ENCODE measurements at places on chromosomes 2 and 18.

DNA sequence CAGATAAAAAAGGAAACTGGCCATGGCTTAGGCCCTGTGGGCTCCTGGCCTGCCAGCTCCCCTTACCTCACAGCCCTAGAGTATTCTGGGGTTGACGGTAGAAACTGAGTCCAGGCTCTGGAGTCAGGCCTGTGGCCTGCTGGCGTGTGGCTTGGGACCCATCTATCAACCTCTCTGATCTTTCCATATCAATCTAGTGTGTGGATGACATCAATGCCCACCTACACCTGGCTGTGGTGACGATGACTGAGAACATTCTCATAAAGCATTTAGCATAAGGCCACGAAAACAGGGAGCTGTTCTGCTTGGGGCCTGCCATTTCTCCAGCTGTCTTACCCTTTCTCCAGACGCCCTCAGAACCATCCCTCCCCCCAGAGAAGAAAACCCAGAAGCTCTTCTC, 17.9 kb downstream of the PCARE start:
- DNase-seq = no peak

GRCh38 chr2:43622931-43623451, 14.1 kb upstream of the PLEKHH2 start:
- no peak for DNase-seq

GRCh38 chr2:204143216-204144014, 206.9 kb downstream of the ICOS start:
- no peak for DNase-seq

DNA sequence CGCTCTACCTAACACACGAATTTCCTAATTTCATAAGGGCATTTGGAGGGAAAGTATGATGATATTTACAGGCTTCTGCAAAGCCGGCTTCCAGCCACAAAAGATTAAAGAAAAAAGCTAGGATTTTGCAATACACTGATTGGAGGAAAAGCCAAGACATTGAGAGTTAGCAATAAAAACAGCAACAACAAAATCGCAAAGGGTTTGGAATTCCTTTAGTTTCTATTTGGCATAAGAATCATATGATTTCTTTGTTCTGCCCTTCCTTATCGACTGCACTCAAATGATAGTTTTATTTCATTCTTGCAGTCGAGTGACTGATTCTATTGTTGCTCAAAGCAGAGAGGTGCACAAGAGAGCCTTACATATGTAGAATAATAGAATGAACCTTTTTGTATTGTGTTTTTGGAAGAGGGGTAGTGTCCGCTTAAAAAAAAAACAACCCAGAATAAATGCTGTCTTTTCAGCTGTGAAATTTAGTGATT, 3.9 kb upstream of the ZNF532 start:
- no peak for DNase-seq

DNA sequence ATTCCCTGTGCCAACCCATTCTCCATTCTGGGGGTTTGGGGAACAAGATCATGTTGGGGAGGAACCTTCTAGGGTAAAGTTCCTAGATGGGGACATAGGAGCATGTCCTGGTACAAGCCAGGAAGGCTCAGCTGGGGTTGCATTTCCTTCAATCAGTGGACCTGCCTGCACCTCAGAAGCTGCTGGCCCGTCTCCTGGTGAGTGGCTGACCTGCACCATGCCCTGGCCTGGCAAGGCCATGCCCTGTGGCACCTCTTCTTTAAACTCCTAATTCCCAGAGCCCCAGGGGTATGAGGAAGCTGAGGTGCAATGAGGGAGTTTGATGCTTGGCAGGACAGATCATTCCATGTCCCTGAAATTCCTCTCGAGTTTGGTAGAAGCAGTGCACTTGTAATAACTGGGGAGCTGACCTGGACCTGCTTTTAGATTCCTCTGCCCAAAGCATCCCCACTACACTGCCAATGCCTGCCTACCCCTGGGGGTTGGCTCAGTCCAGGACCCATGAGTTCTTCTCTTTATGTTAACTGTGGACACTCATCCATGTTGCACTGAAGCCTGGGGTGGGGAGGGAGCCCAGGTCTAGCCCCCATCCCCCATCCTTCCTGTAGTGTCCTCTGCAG, 25.3 kb downstream of the MROH2A start:
- DNase-seq = no peak

DNA sequence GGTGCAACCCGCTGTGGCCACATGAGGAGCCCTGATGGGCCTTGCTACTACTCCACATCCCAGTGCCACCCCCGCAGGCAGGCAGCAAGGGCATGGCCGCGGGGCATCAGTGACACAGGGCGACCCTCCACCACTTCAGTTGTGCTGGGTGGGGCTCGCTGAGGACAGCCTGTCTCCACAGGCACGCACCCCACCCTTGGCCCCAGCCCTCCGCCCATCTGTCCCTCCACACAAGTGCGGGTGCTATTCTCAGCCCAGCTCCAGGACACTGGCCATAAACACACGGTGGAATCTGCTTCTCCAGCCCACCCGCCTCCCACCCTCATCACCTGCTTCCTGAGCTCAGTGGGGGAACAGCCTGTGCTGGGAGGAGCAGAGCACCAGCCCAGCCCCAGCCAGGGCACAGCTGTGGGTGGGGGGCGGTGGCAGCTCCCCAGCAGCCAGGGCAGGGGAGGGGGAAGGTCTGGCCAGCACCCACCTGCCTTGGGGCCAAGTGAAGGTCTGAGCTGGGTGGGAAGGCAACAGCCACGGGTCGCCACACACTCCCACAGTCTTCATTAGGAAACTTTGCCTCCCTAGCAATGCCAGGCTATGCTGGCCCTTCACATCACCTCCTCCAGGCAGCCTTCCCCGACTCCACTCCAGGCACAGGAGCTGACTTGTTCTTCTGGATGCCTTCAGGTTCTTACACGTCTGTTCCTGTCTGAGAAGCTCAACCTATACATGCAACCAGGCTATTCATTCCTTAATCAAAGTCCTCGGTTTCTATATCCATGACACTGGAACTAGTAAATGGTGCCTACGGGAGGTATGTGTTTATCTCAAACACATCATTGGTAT, 16.5 kb downstream of the BIN1 start:
- DNase-seq = no peak
